NCI-H2029 treated with DMSO at 0.1 percent for 48 hours (cell line): ENCODE measurements at places on chromosomes 3 and 15.

DNA sequence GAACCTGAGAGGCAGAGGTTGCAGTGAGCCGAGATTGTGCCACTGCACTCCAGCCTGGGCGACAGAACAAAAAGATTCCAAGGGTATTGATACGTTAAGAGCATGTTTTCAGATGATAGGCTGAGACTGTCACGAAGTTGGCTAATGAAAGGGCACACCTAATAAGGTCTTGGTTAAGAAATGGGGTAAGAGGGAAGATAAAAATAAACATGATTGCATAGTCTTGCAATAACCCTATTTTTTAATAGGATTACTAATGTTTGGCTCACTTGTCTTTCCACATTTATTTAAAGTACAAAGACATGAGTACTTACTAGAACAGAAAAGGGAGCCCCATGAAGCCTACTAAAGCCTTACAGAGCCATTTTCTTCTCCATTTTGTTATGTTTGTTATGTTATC lies 109.0 kb downstream of the FRMD4B start:
- no peak for DNase-seq

- DNase-seq, result no peak
Measured at GRCh38 chr3:135456108-135456790, 509.3 kb upstream of the PPP2R3A start.

GRCh38 chr15:84752700-84753099 lies 4.3 kb downstream of the ZNF592 start:
- DNase-seq, result no peak

DNA sequence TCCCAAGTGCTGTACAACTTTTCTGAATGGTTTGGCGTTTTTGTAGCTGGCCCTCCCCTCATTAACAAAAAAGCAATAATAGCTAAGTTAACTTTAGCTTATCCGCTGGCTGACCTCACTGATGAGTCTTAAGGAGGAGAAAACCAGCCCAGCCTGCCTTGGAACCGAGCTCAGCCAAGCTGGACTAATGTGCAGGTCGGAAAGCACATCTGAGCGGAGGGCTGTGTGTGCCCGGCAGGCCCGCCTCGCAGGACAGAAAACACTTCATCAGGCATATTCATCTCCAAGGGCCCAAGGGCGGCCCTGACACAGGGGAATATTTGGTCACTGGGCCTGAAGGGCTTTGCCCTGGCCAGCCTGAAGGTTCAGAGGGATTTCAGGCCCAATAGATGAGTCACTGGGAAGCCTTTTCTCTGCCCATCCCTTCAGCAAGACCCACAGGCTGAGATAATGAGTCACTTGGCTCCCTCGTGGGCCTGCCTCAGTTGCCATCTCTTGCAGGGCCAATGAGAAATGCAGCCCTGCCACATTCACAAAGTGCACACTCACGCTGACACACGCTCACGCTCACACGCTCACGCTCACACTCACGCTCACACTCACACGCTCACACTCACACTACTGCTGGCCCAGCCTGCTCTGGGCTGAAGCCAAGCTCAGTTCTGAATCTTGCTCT lies 75.1 kb downstream of the SLC12A8 start:
- DNase-seq, result no peak

- no peak for DNase-seq
Measured at GRCh38 chr3:34856081-34856947, 783.0 kb upstream of the ARPP21 start.

DNA sequence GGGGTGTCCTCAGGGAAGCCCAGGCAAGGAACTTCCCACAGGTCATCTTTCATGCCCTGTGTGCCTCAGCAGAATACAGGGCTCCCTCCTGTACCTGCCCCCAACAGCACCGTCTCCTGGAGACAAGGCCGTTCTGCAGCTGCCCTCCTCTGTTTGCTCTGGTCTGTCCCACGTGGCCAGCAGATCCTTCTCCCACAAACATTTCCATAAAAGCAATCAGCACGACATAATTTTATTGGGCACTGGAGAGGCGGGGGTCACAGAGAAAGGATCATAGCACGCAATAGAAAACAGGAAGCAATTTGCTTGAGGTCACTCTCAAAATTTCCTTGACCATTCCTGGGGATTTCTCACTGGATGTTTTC lies 29.4 kb downstream of the STARD5 start:
- no peak for DNase-seq

- peak; percentile 13 for DNase-seq
Measured at GRCh38 chr3:71652781-71653413, 69.4 kb upstream of the FOXP1 start.

- no peak for DNase-seq
Measured at GRCh38 chr15:59762558-59762957, 73.4 kb upstream of the BNIP2 start.

DNA sequence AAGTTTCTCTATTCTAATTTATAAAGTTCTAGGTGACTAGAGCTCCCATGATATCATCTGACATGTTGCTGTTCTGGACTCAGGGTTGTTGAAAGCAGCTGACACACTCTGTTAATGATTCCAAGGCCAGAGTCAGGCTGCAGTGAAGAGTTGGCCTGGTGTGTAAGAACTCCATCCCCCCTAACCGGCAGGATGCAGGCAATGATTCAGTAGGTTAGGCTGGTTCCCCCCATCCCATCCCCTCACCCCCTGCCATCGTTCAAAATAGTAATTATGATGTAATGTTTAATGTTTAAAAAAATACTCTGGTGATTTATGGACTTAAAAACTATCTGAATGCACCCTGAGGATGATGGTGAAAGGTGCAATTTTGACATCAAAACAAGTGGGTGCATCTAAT lies 4.6 kb upstream of the TRIM71 start:
- no peak for DNase-seq

DNA sequence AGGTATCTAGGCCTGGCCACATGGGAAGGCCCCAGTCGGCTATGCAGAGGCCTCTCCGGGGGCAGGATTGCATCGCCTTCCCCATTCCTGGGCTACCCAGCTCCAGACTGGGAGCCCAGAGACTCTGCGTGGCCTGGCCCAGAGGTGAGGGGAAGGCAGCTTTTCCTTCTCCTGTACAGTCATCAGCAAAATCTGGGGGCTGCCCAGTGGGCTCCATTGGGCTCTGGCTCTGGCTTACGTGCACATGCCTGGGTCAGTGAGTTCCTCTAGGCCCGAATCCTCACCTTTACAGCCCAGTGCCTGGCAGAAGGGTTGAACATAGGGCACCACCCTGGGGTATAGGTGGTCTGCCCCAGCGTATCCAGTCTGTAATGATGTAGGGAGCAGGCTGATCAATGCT lies 3.9 kb upstream of the ANKRD63 start:
- DNase-seq, result no peak

DNA sequence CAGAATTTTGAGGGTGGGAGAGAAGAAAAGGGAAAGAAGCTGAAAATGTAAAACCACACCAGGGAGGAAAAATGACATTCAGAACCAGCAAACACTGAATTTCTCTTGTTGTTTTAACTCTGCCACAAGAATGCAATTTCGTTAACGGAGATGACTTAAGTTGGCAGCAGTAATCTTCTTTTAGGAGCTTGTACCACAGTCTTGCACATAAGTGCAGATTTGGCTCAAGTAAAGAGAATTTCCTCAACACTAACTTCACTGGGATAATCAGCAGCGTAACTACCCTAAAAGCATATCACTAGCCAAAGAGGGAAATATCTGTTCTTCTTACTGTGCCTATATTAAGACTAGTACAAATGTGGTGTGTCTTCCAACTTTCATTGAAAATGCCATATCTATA lies 15.5 kb downstream of the GREM1 start:
- no peak for DNase-seq

DNA sequence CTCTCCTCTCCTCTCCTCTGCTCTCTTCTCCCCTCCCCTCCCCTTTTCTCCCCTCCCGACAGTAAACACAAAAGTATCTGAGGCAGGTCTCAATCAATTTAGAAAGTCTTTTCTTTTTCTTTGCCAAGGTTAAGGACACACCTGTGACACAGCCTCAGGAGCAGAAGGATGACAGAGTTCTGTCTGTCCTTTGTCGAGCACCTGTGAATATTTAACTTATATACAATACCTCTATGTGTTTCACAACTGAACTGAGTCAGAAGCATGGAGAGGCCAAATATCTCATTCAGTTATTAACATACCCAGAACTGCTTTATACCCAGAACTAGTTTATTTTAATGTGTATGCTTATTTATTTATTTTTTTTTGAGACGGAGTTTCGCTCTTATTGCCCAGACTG lies 81.1 kb upstream of the ROBO1 start:
- no peak for DNase-seq

DNA sequence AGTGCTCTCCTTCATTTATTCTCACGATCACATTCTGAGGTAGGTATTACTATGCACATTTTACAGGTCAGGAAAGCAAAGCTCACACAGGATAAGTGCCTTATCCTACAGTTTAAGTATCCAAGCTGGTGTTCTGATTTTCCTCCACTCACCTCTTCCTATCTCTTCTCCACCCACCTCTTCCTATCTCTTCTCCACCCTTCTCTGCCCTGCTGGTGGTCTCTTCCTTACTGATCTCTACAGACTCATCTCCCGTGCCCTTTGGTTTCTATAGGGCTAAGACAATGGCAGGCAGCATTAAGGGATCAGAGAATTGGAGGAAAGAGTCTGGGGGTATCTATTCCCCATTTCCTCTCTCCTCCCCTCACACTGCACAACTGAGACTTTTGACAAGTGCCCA lies 319.1 kb downstream of the FHIT start:
- DNase-seq, result no peak

- DNase-seq, result no peak
Measured at GRCh38 chr3:101817992-101818391, 31.3 kb upstream of the NFKBIZ start.

DNA sequence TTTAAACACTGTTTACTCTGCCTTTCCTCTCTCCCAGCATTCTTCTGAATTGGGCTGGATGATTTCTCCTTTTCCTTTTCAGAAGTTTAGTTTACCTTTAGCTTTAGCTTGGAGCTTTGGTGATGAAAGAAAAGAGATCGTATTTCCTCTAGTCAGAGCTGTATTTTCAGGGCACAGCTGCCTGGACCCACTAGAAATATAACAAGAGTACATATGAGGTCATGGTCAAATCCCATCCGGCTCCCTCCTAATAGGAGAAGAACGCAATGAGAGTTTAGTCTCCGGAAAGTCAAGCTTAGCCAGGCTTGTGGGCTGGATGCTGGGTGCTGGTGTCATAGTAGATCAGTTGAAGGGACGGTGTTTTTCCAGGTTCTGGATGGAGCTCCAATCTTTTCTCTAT lies 177.1 kb upstream of the PFN2 start:
- DNase-seq, result no peak

- DNase-seq, result no peak
Measured at GRCh38 chr15:90710436-90711027, 6.6 kb upstream of the BLM start.

DNA sequence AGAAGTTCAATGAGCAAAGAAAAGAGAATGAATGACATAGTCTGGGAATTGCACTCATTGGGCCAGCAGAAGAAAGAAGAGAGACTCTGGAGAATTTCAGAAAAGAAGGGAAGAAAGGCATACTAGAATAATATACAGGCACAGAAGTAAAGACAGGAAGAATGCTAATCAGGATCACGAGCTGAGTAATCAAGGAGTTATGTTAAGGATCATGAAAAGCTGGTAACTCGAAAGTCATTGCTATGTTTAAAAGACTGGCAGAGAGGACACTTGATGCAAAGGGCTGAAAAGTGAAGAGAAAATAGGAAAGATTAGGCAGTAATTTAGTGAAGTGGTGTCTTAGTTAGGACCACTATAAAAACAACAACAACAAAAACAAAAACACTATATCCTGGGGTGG lies 284.1 kb downstream of the ZBBX start:
- DNase-seq, result no peak

- DNase-seq, result no peak
Measured at GRCh38 chr3:126308394-126309125, 48.6 kb downstream of the KLF15 start.

DNA sequence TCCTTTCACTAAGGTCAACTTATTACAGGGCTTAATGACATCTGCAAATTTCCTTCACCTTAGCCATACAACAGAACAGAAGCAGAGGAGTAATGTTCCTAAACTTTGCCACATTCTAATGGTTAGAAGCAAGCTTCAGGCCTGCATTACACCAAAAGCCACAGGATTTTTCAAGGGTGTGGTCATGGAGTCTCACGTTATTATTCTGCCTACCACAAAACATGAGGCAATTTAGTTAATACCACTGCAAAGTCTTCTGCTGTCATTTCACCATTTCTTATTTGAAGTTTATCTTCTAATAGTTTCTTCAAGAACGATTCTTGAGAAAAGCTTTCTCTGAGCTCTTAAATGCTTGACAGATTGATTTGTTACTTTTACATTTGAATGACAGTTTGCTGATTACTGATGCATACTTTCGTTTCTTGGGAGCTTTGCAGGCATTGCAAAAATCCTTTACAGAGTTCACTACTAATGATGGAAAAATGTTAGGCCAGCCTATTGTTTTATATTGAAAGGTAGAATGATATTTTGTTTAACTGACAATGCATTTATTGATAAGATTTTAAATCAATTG lies 1257.1 kb downstream of the NSUN3 start:
- no peak for DNase-seq

- no peak for DNase-seq
Measured at GRCh38 chr3:58508437-58508836, 16.5 kb downstream of the KCTD6 start.

DNA sequence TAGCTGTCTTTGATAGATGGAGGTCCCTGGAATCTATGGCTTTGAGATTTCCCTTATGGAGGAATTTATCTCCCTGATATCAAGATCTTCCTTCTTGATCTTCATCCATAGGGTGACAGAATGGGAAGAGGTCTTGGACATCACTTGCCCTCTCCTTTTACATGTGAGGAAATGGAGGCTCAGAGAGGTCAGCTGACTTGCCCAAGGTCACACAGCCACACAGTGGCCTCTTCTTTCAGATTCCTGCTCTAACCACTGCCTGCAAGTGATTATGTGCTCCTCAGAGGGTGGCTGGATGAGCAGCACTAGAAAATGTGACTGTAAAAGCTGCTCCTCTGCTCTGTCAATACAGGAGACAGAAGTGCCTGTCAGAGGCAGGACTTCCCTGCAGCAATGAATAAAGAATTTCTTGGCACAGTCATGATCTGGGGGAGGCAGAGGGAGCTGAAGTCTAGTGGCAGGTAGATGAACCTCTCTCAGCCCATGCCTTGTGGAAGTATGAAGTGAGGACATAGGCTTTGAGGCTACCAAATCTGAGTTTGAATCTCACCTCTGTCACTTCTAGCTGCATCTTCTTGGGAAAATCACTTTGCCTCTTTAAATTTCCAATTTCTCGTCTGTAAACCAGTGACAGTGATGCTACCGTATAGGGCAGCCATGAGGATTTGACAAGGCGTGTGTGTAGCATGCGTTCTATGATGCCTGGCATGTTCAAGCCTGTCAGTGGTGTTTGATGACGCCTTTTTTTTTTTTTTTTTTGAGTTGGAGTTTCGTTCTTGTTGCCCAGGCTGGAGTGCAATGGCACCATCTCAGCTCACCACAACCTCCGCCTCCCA lies 12.0 kb downstream of the SSUH2 start:
- DNase-seq, result no peak
